ENCODE measurements at places on chromosomes 1 and 21.

GRCh38 chr21:43338951-43339350 lies 88.0 kb downstream of the SIK1 start:
- no peak for DNase-seq

- DNase-seq = no peak
These were observed 103.2 kb downstream of the HLCS start for GRCh38 chr21:36863260-36863659.

DNA sequence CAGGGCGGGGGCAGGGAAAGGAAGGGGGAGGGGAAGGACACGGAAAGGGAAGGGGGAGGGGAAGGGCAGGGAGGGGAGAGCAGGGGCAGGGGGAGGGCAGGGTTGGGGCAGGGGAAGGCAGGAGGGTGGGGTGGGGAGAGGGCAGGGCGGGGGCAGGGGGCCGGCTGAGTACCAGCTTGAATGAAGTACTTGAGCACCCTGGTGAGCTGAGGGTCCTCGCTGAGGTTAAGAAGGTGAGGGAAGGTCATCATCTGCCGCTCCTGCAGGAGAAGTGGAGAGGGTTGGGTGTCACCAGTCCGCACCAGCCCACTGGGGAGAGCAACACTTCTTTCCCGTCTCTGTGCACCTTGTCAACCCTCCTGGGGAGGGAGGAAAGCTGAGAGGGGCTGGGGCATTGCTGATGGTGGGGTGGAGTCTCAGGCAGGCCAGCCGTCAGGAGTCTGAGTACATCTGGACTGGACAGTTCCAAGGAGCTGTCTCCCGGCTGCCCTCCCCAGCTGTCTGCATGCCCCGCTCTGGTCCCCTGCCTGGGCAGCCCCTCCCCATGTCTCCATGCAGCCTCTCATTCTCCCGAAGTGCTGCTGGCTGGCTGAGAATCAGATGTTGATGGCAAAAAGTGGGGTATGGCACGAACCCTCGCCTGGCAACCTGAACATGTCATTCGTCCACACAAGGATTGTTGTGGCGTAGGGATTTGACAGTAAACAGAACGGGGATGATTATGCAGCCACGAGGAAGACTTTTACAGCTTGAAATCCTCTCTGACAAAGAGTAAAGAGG lies 70.0 kb downstream of the SCCPDH start:
- DNase-seq = no peak

GRCh38 chr1:22115286-22115685 lies 27.6 kb downstream of the WNT4 start:
- no peak for DNase-seq

DNA sequence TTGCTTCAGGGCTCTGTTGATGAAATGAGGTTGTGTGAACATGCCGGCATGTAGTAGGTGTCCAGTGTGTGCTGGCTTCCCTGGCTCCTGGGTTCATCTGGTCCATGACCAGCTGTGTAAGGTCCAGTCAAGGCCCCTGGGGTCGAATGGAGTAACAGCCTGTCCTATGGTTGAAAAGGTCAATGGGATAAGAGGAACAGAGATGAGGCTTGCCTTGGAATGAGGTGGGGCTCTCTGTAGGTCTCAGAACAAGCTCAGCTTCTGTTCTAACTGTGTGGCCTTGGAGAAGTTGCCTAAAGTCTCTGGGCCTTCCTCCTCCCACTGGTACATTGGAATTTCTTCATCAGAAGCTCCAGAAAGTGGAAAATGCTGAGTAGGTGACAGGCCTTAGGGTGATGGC lies 26.6 kb downstream of the RPS6KA1 start:
- no peak for DNase-seq

DNA sequence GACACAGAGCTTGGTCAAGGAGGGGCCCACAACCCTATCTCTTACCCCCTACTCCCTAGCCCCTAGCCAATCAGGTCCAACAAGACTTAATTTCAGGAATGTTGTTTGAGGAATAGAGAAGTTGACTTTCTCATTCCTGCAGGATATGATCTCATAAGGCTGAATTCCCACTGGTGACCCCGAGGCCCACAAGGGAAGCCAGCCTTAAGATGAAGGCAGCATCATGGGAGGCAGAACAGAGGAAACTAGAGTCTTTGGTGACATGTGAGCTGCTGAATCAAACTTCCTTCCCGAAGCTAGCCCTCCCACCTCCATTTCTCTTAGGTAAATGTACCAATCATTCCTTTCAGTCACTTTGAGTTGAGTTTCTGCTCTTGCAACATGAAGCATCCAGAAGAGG lies 9.1 kb upstream of the PDIK1L start:
- DNase-seq = no peak

- DNase-seq = no peak
These were observed 5.7 kb downstream of the EPHX1 start for GRCh38 chr1:225815526-225816178.
